ENCODE measurements at places on chromosomes 16 and 17.

GRCh38 chr16:85250147-85250463, 137.8 kb upstream of the CIBAR2 start:
- DNase-seq = no peak

DNA sequence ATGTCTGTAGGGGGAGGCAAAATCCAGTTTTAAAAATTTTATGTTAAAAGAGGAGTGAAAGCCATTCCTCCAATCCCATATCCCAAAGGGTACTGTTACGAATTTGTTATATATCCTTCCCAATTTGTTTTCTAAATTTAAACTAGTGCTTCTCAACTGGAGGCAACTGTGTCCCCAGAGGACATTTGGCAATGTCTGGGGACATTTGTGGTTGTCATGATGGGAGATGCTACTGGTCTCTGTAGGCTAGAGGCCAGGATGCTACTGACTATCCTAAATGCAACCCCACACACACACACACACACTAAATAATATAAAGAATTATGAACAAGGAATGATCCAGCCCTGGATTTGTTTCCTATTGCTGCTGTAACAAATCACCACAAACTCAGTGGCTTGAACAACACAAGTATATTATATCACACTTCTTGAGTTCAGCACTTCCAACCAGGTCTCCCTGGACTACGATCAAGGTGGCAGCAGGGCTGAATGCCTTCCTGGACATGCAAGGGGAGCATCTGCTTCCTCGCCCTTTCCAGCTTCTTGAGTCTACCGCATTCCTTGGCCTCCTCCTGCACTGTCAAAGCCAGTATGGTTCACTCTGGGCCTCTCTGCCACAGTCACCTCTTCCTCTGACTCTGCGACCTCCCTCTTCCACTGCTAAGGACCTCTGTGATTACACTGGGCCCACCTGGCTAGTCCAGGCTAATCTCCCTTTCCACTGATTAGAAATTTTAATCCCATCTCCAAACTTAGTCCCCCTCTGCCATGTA, 30.1 kb downstream of the ARHGAP17 start:
- no peak for DNase-seq

- no peak for DNase-seq
These were observed 35.1 kb downstream of the DHX38 start for GRCh38 chr16:72128701-72129100.

DNA sequence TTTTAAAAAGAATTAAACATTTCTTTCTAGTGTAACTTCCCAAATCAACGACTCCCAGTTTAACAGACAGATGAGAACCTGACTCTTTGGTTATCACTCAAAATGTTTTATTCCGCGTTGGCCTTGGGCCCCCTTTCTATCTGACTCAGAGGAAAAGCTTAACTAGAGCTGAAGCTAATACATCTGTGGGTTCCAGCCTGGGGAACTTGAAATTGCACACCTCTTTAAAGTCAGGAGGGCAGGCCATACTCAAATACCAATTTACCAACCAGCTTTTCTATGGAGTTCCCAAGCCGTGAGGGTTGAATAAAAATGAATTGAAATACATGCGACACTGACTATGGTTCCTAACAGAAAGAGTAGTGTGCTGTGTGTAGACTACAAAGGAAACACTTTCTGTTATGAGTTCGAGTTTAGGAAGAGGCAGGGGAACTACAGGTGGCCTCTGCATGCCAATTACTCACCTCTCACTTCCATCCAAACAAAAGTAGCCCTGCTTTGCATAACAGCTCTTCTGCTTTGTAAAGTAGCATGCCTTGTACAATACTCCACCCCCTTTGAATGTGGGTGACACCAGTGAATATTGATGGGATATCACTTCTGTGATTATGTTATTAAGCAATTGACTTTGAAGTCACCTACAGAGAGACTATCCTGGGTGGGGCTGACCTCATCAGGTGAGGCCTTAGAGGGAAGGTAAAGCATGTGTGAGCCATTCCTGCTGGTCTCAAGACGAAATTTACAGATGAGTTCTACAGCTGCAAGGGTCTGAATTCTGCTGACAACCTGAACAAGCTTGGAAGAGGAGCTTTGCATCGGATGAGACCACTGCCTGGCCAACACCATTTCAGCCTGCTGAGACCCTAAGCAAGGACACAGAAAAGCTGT, 92.1 kb downstream of the WDR59 start:
- no peak for DNase-seq

- no peak for DNase-seq
These were observed at the start of gene SCNN1G for GRCh38 chr16:23182679-23183542. Gene SCNN1G, plus strand, starts transcription at chr16:23182745. Its CDS starts 3,527 bp downstream, at chr16:23186272.

DNA sequence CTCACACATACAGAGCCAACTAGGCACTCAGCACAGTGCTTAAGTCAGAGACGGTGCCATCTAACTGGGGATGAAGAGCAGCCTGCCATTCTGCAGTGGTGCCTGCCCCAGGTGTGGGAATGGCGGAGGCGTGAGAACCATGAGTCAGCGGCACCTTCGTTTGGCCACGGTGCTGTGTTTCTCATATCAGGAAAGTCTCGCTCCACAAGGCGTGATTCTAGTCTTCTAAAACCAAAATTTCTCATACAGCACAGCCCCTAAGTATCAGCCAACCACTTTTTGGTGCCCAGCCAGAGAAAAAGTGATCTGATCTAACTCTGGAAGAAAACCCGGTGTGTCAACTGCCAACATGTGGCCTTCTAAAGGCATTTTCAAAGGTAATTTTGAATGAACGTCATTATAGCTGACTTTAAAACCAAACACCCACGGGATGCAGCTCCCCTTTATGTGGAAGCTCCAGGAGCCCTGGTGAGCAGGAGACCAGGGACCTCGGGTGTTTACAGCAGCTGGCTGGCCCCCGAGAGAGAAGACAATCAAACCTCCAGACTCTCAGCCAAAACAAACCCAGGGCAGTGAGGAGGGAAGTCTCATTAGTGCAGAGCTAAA, 54.6 kb downstream of the ABCC12 start:
- DNase-seq = no peak

- no peak for DNase-seq
These were observed 6.1 kb upstream of the GAA start for GRCh38 chr17:80095038-80095843.

All from HAP-1 (cell line).